ENCODE measurements at places on chromosomes 13 and 19. TPM values are rescaled to one million over a fixed set of nuclear protein-coding genes. Genes with fewer than 3 reads are reported as not detected.

Gene SLITRK5
- total RNA-seq, result 12.2 TPM

Gene NRTN
- total RNA-seq, result 3.7 TPM

Gene MYO1F
- 6.7 TPM for total RNA-seq

Gene KLK3
- total RNA-seq, result not detected

Gene PRR22
- 0.38 TPM for total RNA-seq
